ENCODE measurements at places on chromosomes 16 and 17.
A peak's percentile ranks its signal among the peaks of the same experiment; 100 is the strongest.

- no peak for DNase-seq
These were observed 18.0 kb downstream of the N4BP1 start for GRCh38 chr16:48591976-48592375.

DNA sequence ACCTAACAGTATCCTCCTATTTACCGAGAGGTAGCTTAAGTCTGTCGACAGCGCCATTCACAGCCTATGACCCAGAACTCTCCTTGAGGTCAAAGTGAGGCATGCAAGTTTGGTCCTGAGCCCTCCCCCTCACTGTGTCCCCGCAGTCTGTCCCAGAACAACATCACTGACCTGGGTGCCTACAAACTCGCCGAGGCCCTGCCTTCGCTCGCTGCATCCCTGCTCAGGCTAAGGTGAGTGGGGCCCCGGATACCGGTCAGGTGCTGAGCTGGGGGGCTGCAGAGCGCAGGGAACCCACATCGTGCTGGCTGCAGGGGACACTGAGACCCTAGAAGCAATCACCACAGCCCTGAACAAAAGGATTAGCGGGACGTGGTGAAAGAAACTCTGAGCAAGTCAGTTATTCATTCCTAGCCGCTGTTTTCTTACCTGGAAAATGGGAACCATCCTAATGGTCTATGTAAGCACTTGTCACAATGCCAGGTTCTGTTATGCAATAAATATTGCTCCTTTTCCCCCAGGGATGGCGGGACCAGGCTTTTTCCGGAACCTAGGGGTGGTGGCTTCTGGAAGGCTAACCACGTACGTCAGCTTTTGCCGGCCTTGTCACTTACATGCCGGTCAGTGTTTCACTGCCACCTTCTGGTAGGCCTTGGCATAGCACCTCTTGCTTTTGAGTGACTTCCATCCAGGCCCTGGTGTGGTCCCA lies 23.8 kb downstream of the DEXI start:
- peak; percentile 76 for DNase-seq

DNA sequence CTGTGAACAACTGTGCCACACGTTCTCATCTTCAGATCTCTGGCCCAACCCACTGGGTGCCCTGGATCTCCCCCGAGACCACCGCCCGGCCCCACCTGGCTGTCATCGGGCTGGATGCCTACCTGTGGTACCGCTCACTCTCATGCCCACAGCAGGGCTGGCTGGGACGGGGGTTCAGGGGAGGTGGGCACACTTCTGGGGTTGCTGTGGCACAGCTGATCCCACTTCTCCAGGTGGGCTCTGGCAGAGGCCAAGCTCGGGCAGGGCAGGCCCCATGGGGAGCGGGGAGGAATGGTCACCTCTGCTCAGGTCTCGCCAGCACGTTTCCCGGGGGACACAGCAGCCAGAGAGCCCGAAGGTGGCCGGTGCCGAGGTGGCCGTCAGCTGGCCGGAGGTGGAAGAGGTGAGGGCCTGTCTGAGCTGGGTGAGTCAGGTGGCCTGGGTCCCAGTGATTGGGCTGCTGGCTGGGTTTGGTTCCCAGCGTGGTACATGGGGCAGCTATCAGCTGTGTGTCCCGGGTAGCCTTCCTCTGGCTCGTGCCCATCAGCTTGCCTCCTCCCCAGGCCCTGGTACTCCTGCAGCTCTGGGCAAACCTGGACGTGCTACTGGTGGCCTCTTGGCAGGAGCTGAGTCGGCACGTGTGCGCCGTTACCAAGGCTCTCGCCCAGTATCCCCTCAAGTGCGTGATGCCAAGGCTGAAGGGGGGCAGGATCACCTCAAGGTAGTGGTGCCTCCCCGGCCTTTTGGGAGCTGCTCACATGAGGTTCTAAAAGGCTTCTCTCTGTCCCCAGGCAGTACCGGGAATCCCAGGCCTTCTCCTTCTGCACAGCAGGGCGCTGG lies 2.3 kb upstream of the MRPS34 start:
- no peak for DNase-seq

DNA sequence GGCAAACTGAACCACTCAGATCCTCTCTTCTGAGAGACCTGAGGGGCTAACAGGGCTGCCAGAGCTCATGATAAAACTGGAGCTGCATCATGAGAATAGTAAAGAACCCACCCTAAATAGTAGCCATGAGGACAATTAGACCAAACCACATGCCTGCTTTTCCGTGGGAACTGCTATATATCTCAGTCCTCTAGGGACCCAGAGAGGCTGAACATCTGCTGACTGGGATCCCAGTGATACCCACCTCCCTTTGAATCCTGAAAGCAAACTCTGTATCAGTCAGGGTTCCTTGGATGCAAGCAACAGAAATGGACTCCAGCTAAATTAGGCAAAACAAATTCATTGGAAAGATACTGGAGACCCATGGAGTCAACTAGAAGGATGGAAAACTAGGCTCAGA lies 6.5 kb downstream of the MT1X start:
- no peak for DNase-seq

GRCh38 chr17:10713318-10713717 lies 15.9 kb downstream of the ADPRM start:
- no peak for DNase-seq
